ENCODE measurements at places on chromosomes 2 and 18.

- no peak for DNase-seq
Measured at GRCh38 chr2:9738535-9739496, 104.5 kb upstream of the TAF1B start.

DNA sequence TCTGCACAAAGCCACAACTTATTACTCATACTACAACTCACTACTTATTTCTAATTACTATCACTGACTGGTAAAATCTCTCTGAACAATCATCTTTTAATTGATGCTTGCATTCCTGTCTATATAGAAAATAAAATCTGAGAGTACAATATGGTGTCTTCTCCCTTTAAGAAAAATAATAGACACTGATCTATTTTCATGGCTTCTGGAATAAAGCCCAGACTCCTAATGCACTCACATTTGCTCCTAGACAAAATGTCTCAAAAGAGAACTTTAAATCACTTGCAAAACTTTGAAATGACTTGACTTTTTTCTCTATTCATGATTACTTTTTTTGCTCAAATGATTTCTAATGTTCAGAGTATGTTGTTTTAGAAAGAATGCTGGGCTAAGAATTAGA lies 28.7 kb downstream of the ESCO1 start:
- no peak for DNase-seq

DNA sequence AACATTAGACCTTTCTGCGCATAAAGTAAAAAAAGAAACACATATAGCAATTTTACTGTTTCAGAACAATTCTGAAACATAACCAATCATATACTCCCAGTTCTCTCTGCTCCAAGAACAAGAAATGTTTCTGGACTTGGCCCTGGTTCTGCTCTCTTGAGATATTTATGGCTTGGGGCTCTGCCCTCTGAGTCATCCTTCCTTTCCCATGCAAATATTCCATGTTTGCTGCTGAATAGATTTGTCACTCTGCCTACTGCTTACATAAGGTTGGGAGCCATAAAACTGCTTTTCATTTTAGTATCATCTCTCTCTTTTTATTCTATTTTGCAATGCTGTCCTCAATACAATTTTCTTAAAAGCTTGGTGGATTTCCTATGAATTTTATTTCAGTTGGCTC lies 499.6 kb upstream of the ACVR2A start:
- DNase-seq, result no peak

DNA sequence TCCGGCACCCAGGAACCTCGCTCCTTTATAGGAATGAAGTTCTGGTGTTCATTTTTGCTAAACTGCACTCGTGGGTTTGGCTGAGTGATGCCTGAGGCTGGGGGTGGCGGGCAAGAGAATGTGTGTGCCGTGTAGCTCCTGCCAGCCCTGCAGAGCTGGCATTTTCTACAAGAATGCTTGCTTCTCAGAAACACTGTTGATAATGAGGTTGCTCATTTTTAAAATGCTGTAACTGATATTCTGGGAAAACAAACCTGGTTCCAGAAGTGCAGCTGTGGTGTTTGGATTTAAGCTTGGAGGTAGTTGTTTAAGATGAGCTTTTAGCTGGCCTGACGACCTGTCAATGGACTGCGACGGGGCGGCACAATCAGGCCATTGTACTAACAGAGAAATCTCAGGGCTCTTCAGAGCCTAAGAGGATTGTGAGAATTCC lies 511.9 kb upstream of the TNP1 start:
- no peak for DNase-seq

DNA sequence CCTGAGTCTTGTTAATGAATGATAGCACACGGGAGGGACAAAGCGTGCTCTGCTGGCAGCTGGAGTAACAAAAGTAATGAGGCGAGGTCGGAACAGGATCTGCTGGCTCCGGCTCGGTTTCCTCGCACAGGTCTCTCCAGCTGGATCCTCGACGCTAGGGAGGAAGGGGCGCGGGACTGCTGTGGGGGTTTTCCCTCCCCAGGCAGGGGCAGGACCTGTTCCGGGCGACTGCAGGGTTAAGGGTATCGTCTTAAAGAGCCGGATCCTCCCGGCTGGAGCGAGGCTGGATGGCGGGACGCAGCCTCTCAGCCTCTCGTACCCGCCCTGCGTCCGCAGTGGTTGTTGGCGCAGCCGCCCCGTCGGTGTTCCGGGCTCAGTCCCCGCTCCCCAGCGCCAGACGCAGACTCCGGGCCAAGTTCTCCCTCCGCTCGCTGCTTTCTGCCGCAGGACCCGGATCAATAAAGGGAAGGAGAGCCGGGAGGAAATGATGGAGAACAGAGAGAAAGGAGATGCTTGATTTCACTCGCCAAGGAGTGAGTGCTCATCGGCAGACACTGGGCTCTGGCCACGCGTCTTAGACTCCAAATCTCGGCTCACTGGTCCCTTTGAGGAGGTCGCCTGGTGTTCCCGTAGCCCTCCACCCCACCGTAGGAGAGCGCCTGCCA lies 1.1 kb upstream of the LIPG start:
- DNase-seq, result no peak

- no peak for DNase-seq
Measured at GRCh38 chr18:79380816-79381806, 14.6 kb upstream of the NFATC1 start.

GRCh38 chr2:157837851-157838441 lies 38.2 kb downstream of the ACVR1 start:
- no peak for DNase-seq

GRCh38 chr2:215796140-215796855 lies 217.1 kb downstream of the MREG start:
- DNase-seq, result peak; percentile 7

- no peak for DNase-seq
Measured at GRCh38 chr18:67476585-67476984, 39.9 kb downstream of the DSEL start.

GRCh38 chr18:820591-821165 lies 8.6 kb upstream of the YES1 start:
- peak; percentile 49 for DNase-seq

DNA sequence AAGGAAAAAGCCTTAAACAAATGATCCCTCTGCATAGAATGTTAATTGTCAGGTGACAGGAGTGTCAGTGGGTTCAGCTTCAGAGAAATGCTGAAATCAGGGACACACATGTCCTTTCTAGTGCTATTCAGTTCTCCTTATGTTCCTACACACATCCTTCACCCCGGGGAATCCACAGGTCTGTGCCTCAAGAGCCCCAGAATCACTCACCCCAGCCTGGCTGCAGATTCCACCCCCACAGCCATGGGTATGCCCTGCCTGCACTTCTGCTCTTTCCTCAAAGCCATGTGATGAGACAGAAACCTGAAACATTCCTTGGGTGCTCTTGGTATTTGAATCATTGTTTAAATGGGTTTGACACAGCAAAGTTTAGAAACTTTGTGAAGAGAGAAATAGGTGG lies 27.4 kb upstream of the FZD7 start:
- no peak for DNase-seq

DNA sequence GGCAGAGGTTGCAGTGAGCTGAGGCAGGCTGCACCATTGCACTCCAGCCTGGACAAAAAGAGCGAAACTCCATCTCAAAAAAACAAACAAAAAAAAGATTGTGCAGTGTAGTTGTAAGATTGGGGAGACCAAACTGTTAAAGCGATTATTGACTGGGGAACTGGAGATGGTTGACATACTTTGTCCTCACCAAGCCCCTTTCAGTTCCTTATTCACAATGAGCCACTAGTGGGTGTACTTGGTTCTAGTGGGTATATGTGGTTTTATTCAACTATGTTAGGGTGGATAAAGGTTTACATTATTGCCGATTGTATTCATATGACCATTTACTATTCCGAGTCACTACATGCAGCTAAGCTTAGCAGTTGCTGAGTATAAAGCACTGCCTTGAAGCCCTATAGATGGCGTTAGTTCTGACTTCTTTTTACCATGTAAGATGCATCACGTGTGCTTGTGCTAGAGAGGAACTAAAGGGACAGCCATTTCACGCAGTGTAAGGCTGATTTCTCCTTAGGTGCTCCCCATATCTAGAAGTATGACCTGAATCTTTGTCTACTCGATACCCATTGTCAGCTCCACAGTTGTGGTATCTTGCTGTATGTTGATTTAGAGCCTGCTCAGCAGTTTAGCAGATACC lies 12.1 kb downstream of the EIF4E2 start:
- no peak for DNase-seq

DNA sequence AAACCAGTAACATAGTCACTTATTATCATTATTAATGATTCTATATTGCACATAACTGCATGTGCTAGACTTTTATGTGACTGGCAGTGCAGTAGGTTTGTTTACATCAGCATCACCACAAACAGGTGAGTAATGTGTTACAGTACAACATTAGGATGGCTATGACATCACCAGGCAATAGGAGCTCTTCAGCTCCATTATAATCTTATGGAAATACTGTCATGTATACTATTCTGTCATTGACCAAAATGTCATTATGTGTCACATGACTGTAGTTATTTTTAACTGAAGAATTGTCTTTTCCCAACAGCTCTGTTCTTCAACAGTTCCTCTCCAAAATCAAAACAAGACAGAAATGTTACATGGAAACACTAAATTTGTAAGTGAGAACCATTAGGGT lies 96.3 kb downstream of the C18orf54 start:
- no peak for DNase-seq

GRCh38 chr18:8424481-8424880 lies 184.8 kb upstream of the RAB12 start:
- no peak for DNase-seq

DNA sequence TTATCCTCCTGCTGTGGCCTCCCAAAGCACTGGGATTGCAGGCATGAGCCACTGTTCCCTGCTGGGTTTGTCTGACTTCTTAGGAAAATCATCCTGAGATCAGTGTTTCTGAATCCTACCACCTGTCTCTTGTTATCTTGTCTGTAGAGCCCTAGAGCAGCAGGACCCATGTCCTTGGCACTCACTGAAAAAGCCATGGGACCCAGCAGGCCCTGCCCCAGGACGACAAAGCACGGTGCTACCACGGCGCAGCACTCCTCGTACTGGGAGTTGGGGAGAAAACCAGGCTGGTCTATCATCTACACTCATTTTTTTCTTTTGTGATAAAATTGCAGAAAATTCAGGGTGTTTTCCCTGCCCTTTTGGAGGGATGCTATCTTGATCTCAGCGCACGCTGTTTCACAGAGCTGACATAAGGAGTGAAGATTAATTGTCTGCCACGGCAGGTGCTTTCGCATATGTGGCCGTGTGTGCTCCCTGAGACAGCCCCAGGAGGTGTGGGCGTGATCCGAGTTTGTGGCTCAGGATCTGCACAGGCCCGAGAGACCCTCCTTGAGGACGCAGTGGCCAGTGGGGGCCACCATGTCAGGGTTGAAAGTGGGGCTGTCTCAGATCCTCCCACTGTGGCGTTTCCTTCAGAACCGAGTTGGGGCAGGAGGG lies 179.1 kb downstream of the LDLRAD4 start:
- no peak for DNase-seq

- peak; percentile 53 for DNase-seq
Measured at GRCh38 chr18:32049393-32050171, 31.0 kb downstream of the RNF125 start.

- DNase-seq, result no peak
Measured at GRCh38 chr2:9196637-9197036, 10.0 kb upstream of the ASAP2 start.

- peak; percentile 32 for DNase-seq
Measured at GRCh38 chr2:227404585-227405271, 17.0 kb upstream of the SCYGR1 start.

DNA sequence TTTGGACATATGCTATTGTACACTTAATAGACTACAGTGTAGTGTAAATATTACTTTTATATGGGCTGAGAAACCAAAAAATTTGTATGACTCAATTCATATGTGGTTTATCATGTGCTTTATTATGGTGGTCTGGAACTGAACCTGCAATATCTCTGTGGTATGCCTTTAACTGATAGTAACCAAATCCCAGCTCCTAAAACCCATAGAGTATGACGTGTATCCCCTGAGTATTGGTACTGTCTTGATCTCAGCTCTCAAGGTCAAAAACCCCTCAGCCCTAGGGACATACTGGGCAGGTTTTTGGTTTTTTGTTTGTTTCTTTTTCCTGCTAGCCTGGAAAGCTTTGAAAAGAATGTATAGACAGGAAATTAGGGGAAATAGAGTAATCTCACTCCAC lies 42.2 kb upstream of the ARHGAP15 start:
- DNase-seq, result no peak

- DNase-seq, result no peak
Measured at GRCh38 chr18:4143585-4143984, 311.5 kb downstream of the DLGAP1 start.

- DNase-seq, result no peak
Measured at GRCh38 chr2:77328134-77328931, 193.8 kb downstream of the LRRTM4 start.

DNA sequence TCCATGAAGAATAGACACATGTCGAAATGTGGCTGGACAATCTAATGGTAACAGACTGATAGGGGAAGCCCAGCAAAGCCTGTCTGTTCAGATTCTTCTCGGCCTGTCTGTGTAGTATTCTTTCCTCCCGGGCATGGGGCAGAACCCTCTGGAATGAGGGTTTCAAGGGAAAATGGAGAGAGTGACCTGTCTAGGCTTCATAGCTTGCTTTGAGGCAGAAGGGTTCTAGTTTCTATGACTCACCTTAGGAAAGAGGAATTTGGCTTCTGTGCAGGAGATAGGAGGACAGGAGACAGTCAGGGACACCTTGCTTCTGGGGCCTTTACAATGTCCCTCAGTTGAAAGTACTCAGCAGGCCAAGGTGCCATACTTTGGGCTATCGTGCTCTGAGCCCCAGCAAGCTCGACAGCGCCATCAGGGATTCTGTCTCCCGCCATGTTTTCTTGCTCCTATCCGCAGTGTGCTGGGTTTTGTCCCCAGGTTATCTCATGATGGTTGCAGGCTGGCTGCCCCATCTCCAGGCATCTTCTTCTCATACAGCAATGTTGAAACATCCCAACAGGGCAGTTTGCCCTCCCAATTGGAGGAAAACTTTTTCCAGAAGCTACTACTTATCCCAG lies 74.7 kb upstream of the TLK1 start:
- DNase-seq, result no peak

DNA sequence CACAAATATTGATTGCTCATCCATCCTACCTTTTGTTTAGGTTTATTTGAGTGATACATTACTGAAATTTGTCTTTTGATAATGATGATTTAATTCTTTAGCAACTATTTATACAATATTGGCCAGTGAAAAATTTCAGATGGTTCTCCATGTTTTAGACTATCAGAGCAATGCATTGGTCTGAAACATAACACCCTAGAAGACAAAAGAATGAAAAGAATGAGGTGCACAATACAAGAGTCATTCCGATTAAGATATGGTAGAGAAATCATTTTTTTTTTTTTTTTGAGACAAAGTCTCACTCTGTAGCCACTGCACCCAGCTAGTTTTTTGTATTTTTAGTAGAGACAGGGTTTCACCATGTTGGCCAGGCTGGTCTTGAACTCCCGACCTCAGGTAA lies 197.4 kb upstream of the FAM98A start:
- DNase-seq, result no peak

DNA sequence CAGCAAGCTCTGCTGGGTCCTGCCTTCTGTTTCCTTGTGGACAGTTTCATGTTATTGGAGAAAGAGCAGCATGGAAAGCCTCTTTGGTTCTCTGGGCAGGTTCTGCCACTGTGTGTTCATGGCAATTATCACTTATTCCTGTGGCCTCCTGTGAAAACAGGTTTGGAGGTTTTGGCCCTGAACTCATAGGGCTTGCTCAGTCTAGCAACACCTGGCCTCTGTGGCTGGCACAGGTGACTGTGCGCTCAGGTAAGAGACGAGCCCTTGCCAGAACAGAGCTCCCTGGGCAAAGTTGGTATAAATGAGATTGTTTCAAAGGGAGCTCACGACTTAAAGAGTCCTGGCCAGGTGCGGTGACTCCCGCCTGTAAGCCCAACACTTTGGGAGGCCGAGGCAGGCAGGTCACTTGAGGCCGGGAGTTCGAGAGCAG lies 5.7 kb downstream of the CEP68 start:
- DNase-seq, result no peak

GRCh38 chr2:200156166-200156835 lies 150.2 kb upstream of the SPATS2L start:
- no peak for DNase-seq

GRCh38 chr18:8828300-8828699 lies 122.9 kb downstream of the MTCL1 start:
- DNase-seq, result no peak
